Activated gamma-delta T cell treated with Interleukin-2 at 50 U/mL for 16 hours (primary cell): ENCODE measurements at places on chromosomes 5 and 9.

GRCh38 chr5:31913808-31914207, 260.3 kb downstream of the GOLPH3 start:
- DNase-seq, result no peak

GRCh38 chr5:41373230-41373629, 137.2 kb downstream of the PLCXD3 start:
- no peak for DNase-seq

GRCh38 chr5:131381777-131382176, 117.9 kb downstream of the CDC42SE2 start:
- DNase-seq, result no peak

GRCh38 chr9:124473310-124473709, 23.1 kb downstream of the ADGRD2 start:
- no peak for DNase-seq

DNA sequence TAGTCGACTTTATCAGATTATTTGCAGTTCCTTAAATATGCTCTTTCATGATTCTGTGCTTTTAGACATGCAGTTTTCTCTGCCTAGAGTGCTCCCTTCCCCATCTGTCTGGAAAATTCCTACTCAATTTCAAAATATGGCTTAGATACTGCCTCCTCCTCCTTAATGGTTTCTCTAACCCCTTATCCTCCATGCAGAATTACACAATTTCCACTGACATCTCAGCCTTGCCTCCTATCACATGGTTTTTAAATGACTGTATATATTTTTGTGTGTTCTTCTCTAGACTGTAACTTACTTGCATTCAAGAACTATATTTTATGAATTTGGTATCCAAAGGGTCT, 85.2 kb downstream of the SLC44A1 start:
- no peak for DNase-seq

DNA sequence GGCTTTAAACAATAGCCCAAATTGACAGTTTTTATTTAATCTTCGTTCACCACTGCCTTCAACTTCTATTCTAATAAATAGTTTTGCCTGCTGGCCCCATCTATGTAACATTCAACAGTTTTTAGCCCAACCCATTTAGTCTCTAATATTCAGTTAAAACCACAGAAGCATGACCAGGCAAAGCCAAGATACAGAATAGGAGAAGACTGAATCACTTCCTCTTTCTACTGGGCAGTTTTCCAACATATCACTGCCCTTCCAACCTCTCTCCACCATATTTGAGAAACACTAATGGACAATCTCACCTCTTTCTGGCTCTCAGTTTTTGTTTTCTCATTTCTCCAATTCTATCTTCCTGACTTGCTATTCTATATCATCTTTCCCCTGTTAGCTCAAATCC, 352.9 kb downstream of the DNAH5 start:
- DNase-seq, result no peak

DNA sequence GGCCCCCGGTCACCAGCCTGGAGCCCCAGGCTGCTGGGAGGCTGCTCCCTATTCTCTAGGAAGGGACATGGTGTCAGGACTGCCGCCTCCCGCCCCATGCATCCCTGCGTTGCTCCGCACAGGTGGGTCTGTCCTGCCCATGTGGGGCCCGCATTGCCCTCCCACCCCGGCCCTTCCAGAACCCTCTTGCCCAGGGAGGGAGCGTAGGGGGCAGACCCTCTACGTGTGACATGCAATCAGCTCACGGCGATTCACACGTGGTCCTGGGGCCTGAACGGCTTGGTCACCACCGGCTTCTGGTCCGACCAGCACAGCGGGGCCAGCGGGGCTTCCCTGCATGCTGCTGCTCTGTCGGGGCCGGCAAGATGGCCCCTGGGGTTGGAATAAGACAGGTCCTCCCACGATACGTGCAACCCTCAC, 9.4 kb downstream of the SLC6A19 start:
- no peak for DNase-seq

GRCh38 chr9:114112325-114112724, 13.2 kb upstream of the KIF12 start:
- no peak for DNase-seq

DNA sequence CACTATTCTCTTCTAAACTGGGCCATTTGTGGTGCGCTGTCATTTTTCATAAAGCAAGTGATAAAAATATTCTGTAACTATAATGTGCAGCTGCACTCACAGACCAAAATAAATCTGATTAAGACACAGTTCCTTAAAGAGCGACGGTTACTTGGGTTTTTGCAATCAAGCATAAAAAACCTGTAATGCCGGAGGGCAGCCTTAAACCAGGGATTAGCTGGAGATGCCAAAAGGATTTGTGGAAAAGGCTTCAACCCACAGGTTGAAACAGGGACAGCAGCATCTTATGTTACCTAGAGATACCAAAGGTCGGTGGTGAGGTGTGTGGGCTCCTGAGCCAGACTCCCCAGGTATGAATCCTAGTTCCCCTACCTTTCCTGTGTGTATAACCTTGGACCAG, 49.3 kb downstream of the CTNND2 start:
- no peak for DNase-seq

DNA sequence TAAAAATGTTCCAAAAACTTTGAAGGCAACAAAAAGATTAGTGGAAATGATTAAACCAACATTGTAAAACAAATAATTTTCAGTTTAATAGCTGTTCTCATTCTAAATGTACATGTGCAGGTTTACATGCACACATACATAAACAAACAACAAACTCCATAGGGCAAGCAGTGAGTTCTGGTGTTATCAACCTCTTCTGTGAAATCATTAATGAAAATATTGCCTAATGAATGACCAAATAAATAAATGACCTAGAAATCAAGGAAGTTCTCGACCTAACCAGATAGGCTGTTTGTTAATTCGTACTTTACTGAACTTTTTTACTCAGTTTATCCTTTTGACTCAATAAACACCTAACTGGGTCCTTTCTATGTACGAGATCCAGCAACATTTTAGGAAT, 165.5 kb upstream of the RORB start:
- DNase-seq, result no peak

GRCh38 chr9:124716808-124717207, 54.3 kb downstream of the NR6A1 start:
- DNase-seq, result no peak

GRCh38 chr5:42015681-42016080, 90.6 kb downstream of the FBXO4 start:
- no peak for DNase-seq

- DNase-seq, result no peak
These were observed 8.9 kb downstream of the LARS1 start for GRCh38 chr5:146173597-146173996.

DNA sequence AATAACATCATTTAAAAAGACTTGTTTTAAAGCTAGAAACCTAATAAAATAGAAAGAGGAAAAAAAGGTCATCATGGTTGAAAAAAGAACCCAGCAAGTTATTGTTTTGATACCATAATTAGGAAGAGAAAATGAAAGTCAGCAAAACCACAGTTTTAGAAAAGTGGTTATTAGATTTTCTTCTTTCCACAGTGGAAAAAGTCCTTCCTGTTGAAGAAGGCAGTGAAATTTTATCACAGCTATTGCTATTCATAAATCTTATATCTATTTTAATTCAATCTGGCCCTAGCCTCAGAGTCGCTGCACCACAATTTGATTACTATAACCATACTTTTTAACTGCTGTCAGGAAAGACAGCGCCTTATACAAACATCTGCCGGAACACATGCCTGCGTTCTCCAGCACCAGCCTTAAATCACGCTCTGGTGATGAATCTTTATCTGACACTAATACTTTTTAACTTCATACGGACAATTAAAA, 60.3 kb downstream of the MAPKAP1 start:
- DNase-seq, result no peak

- DNase-seq, result no peak
These were observed 109.9 kb downstream of the UGCG start for GRCh38 chr9:112006361-112007020.

DNA sequence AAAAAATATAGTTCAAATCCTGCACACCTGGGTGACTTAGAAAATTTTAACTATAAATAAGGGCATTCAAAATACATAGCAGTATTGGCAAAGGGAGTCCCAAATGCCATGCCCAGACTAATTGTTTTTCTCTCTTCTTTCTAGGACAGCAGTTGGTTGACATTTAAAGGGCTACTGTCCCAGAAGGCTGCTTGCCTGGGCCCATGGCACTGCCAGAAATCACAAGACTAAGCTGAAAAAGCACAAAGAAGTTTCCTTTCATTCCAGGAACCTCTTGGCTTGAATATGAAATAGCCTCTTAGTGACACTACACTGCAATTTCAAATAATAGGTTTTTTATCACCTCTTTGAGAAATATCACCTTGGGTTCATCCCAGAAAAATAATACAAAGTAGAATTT, 388.9 kb upstream of the TRPC7 start:
- DNase-seq, result no peak

GRCh38 chr5:81268521-81269196, 32.7 kb upstream of the ZCCHC9 start:
- DNase-seq, result no peak

DNA sequence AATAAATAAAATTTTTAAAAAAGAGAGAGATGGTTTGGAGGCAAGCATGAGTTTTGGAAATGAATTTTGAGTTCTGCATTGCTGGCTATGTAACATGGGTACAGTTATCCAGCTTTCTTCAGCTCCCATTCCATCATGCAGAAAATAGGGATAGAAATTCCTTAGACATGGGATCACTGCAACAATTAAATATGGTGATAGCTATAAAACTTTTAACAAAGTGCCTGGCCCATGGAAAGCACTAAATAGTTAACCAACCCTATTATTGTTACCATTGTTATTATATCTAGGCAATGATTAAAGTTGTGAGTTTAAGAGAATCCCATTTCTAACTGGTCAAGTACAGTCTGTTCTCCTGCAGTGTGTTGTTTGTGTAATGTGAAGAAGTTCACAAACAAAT, 115.4 kb upstream of the GAS1 start:
- DNase-seq, result no peak

- DNase-seq, result no peak
These were observed 17.2 kb downstream of the STARD4 start for GRCh38 chr5:111495159-111495558.

GRCh38 chr9:5549658-5550650, 39.6 kb downstream of the PDCD1LG2 start:
- DNase-seq, result no peak

DNA sequence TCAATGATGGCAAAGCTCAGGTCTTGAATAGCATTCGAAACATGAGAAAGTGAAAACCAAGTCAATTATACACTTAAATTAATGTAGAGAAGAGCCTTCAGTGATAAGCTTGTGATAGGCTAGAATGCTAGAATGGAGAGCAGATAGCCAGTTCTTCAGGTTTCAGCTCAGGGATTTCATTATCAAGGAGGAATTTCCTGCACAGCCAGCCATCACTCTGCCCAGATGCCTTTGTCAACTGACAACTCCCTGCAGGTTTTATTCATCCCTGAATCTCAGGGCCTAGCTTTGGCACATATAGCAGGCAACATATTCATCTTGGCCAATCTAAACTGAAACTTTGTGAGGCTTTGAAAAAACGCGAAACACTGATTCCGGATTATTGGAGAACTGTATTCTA, 199.3 kb upstream of the CDH6 start:
- DNase-seq, result no peak

DNA sequence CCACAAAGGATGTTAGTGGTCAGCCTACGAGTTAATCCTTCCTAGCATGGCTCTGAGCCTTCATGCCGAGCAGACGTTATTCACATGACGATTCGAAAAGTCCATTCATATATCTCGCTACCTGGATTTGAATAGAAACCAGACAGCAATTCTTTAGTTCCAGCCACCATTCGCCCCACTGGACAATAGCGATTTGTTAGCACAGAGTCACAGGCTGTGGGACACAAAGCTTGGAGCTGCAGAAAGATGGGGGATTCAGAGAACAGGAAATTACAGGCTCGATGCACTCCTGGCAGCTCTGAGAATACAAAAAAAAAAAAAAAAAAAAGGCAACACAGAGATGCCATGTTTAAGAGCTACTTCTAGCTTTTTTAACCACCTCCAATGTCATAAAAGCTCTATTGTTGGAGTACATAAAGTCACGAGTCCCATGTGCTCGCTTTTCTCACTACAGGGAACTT, 110.7 kb downstream of the NR6A1 start:
- DNase-seq, result no peak

- DNase-seq, result no peak
These were observed 9.7 kb downstream of the CDC37L1 start for GRCh38 chr9:4689021-4689420.
